Neural cell (in vitro differentiated cells): ENCODE measurements at places on chromosomes 5 and 9. TPM values are rescaled to one million over a fixed set of nuclear protein-coding genes. Genes with fewer than 3 reads are reported as not detected.

The SPRY4 gene
- 0.12 and 0.47 TPM in 2 replicates for polyA plus RNA-seq

The PCDHA6 gene
- polyA plus RNA-seq = 2.5 and 3.6 TPM in 2 replicates

The CCNB1 gene
- 13.0 and 20.3 TPM in 2 replicates for polyA plus RNA-seq

The GDA gene
- 0.26 and 0.52 TPM in 2 replicates for polyA plus RNA-seq

The HTR1A gene
- polyA plus RNA-seq = not detected in 2 replicates

The GABRA1 gene
- 43.1 and 50.6 TPM in 2 replicates for polyA plus RNA-seq

The OR1J2 gene
- polyA plus RNA-seq = not detected in 2 replicates

The SGCD gene
- polyA plus RNA-seq = 2.5 and 3.4 TPM in 2 replicates

The PCDHB5 gene
- 4.5 and 4.7 TPM in 2 replicates for polyA plus RNA-seq

The PCDHB10 gene
- polyA plus RNA-seq = 8.7 and 9.6 TPM in 2 replicates

The UGT3A2 gene
- polyA plus RNA-seq = not detected in 2 replicates

The BHMT2 gene
- not detected in 2 replicates for polyA plus RNA-seq

The FOXB2 gene
- not detected in 2 replicates for polyA plus RNA-seq

The TTC16 gene
- 0.11 and 0.26 TPM in 2 replicates for polyA plus RNA-seq

The ZNF189 gene
- polyA plus RNA-seq = 26.3 and 28.0 TPM in 2 replicates

The N4BP3 gene
- 4.6 and 5.8 TPM in 2 replicates for polyA plus RNA-seq

The OCLN gene
- 6.5 and 7.5 TPM in 2 replicates for polyA plus RNA-seq

The MARCHF11 gene
- polyA plus RNA-seq = 6.1 TPM in 2 replicates

The TERT gene
- not detected in 2 replicates for polyA plus RNA-seq

The FBP1 gene
- polyA plus RNA-seq = 0.94 TPM in 1 of 2 replicates, not detected in the other

The TMEM174 gene
- polyA plus RNA-seq = not detected in 2 replicates

The NIPAL4 gene
- not detected in 2 replicates for polyA plus RNA-seq

The SETX gene
- polyA plus RNA-seq = 32.0 and 37.1 TPM in 2 replicates

The HACD4 gene
- not detected in 2 replicates for polyA plus RNA-seq

The SYNPO gene
- polyA plus RNA-seq = 0.14 TPM in 1 of 2 replicates, not detected in the other

The HNRNPH1 gene
- polyA plus RNA-seq = 982 and 1,058 TPM in 2 replicates

The MGAT4B gene
- polyA plus RNA-seq = 70.6 and 83.7 TPM in 2 replicates

The B4GALT1 gene
- 0.41 and 0.90 TPM in 2 replicates for polyA plus RNA-seq

The PCDHGA2 gene
- polyA plus RNA-seq = 0.21 and 0.26 TPM in 2 replicates

The PCDHB7 gene
- 0.99 and 2.1 TPM in 2 replicates for polyA plus RNA-seq

The GAS1 gene
- 1.4 and 1.6 TPM in 2 replicates for polyA plus RNA-seq

The LRRC19 gene
- polyA plus RNA-seq = not detected in 2 replicates

The PCDHB2 gene
- 103 and 105 TPM in 2 replicates for polyA plus RNA-seq

The EMB gene
- 9.1 and 10.8 TPM in 2 replicates for polyA plus RNA-seq

The ANKDD1B gene
- 0.37 TPM in 1 of 2 replicates, not detected in the other for polyA plus RNA-seq

The SPATA6L gene
- 0.58 and 0.89 TPM in 2 replicates for polyA plus RNA-seq

The YTHDC2 gene
- 43.7 and 44.3 TPM in 2 replicates for polyA plus RNA-seq

The MCTP1 gene
- polyA plus RNA-seq = 1.1 and 1.9 TPM in 2 replicates

The DMRT1 gene
- 0.26 TPM in 1 of 2 replicates, not detected in the other for polyA plus RNA-seq

The CDC23 gene
- 40.8 and 52.9 TPM in 2 replicates for polyA plus RNA-seq

The C5orf52 gene
- polyA plus RNA-seq = not detected in 2 replicates

The CNTFR gene
- polyA plus RNA-seq = 19.0 and 20.7 TPM in 2 replicates

The NUTM2F gene
- polyA plus RNA-seq = 0.68 and 1.5 TPM in 2 replicates
